ENCODE measurements at places on chromosomes 2 and 18.

DNA sequence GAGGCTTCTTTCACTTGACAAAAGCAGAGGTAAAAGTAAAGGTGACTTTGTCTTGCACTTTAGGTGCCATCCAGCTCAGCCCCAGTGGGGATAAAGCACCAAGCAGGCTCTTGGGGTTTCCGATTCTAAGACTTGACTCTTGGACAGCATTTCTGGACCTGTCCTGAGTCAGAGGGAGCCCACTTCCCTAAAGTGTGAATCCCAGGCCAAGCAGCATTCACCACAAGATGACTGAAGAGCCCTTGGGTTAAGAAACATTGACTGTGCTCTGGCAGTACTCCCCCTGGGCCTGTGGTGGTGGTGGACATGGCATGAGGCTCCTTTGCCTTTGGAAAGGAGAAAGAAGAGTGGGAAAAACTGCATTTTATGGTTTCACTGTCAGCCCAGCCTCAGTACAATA lies 638.0 kb upstream of the VRK2 start:
- DNase-seq = no peak

GRCh38 chr18:39845106-39845505 lies 2109.9 kb upstream of the PIK3C3 start:
- DNase-seq = no peak

DNA sequence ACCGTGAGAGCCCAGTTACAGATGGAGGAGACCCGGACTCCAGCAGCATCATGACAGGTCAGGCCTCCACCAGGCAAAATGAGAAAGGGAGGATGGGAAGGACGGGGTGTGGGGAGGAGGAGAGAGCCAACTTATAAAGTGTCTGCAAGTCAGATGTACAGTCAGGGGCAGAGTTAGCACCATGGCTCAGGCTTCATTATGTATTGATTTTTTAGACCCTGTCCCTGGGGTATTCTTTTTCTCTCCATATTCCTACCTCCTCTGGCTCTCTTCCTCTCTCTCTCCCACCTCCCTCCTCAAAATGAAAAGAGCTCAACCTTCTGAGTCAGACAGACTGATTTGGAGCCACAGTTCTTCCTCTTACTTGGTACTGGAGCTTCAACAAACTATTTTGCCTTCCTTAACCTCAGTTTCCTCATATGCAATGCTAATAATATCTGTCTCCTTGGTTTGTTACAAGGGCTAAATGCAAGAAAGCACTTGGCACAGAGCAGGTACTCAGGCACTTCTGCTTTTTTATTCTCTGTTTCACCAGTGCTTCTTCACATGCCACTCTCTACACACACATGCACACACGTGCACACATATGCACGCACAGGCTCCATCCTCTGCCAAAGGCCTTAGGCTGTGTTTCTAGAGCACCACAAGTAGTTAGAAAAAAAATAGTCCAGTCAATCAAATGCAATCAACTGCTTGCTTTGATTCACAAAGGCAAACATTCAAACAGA lies 92.3 kb upstream of the PKDCC start:
- DNase-seq = no peak

DNA sequence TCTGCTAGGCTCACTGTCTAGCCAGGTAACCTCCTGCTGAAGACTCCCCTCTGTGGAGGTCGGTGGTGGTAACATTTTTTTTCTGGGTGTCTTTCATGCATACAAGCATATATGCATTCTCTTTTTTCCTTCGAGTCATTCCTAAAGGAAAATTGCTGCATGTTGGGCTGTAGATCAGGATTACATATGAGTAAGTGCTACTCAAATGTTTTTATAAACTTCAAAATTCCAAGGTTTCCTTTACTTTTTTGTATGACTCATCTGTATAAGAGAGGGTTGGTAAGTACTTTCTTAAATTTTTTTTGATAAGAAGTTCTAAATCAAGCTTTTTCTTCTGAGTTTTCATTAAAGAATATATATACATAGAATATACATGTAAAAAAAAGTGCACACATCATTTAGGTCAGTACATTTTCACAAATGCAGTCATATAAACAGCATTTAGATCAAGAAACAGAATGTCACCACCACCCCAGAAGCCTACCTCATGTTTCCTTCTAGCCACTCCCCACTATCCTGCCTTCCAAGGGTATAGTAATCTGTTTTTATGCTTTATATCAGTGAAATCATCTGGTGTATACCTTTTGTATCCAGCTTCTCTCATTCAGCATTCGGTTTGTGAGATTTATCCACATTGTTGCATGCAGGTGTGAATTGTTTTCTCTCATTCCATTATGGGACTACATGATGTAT lies 128.0 kb upstream of the MAP3K20 start:
- DNase-seq = no peak

DNA sequence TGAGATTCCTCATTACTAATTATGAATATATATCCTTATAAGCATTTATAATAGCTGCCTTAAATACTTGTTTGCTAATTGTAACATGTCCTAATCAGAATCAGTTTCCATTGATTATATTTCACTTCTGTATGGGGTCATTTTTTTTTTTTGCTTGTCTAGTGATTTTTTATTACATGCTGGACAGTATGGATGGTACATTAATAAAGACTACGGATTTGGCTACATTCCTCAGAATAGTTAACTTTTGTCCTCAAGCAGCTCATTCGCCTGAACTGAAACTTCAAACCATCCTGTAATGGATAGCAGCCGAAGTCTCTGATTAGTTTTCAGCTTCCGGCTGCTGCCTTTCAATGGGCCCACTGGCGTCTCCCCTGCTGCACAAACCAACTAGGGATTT lies 11.7 kb downstream of the TGIF1 start:
- DNase-seq = no peak

DNA sequence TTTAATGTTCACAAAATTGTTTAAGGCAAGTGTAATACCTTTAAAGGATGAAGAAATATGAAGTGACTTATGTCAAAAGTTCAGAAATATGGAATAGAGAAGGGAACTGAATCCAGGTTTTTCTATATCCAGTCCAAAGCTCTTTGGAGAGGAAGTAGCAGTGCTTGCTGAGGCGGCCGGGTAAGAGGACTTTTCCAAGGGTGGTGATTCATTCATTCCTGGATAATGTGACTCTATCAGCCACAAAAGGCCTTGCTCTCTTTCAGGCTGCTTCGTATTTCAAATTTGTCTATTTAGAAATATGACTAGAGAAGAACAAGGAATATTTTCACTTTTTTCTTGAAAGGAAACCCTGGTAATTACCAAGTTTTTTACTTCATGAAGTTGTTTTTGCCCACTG lies 830.1 kb upstream of the ZEB2 start:
- DNase-seq = no peak

GRCh38 chr18:3388323-3388722 lies 61.6 kb upstream of the TGIF1 start:
- no peak for DNase-seq

GRCh38 chr2:133265432-133265949 lies 302.8 kb downstream of the NCKAP5 start:
- DNase-seq = peak; percentile 22

DNA sequence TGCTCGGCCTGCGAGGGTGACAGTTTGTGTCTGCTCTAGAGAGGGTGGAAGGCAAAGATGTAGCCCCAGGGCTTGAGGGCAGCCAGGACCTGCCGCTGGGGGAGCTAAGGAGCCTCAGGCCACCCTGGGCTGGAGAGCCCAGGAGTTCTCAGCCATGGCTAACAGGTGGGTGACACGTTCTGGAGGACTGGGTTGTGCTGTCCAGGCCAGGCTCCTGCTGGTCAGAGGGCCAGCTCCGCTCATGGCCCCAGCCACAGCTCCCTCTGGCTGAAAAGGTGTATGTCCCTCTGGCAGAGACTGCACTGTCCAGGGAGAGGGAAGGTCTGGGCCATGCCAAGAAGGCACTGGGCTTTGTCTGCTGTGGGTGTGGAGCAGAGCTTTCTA lies 19.2 kb downstream of the TMEM185B start:
- DNase-seq = no peak

GRCh38 chr18:58148954-58149471 lies 105.0 kb downstream of the NEDD4L start:
- DNase-seq = no peak

- DNase-seq = no peak
These were observed 50.9 kb upstream of the PDE1A start for GRCh38 chr2:182477774-182478173.

DNA sequence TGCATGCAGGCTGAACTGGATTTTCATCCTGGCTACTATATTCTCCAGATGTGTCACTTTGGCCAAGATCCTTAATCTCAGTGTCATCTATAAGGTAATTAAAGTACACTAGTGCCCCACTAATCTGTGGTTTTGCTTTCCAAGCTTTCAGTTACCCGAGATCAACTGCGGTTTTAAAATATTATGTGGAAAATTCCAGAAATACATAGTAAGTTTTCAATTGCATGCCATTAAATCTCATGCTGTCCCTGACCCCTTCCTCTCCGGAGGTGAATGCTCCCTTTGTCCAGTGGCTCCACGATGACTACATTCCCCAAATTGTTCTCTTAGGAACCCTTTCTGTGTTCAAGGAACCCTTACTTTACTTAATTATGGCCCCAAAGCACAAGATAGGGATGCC lies 5.3 kb upstream of the TYMS start:
- DNase-seq = no peak

DNA sequence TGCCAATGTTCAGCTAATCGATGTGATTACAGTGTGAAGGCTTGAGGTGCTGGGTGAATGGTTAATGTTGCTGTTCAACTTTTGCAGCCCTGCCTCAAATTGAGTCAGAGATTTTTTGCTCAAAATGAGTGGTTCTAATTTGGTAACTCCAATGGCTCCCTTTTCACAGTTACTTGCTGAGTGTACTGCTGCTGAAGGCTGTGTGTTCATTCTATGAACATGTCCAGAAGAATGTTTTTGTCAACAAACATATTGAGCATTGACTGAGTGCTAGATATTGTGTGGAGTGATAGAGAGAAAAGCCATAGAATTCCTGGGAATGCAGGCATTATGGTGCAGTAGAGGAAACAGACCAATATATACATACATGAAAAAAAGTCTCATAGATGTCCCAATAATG lies 39.0 kb upstream of the TCF4 start:
- no peak for DNase-seq

- no peak for DNase-seq
These were observed 38.2 kb downstream of the CYP27C1 start for GRCh38 chr2:127181851-127182250.

GRCh38 chr2:105087273-105087672 lies 49.4 kb downstream of the MRPS9 start:
- no peak for DNase-seq

DNA sequence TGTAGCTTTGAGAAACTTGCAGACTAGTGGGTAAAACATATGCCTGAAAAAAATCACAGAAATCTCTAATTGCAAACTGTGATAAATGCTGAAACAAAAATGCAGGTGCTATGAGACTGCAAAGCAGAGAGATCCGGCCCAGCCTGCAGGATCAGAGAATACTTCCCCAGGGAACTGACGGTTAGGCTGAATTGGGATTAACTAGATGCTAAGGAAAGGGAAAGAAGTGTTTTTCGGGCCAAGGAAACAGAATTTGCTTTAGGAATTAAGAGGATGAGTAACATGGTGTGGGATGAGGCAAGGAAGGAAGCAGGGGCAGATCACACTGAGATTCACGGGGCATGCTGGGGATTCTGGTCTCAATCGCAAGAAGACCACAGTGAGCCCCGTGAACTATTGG lies 71.5 kb downstream of the OSBPL6 start:
- DNase-seq = no peak

GRCh38 chr2:10707831-10708230 lies 13.6 kb upstream of the ATP6V1C2 start:
- DNase-seq = no peak

DNA sequence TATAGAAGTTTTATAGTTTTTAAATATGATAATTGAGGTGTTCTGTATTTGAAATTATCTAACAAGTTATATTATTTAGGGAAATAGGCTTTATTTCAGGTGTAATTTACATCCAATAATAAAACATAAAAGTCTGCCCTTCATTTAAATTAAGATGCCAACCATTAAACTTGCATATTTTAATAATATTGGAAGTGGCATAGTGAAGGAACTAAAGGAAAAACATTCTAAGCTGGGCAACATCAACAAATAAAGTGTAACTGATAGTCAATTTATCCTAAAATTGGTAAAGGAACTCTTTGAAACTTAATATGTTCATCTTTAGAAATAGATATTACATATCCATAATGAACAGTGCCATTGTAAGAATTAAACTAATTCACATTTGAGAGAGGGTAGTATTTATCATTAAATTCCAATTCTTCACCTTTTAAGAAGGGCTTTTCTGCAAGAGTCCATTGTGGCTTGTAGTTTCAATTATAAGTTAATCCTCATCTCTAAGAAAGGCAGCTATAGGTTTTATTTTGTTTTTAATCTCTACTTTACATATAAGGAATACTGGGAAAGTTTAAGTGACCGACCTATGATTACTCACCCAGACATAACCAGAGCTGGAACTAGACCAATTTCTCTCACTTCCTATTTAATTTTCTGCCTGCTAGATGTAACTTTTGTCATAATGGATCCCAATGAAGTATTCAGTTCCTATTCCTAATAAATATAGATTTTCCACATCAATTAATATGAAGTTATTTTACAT lies 401.6 kb downstream of the XIRP2 start:
- no peak for DNase-seq

GRCh38 chr2:14905571-14905970 lies 273.1 kb downstream of the LRATD1 start:
- no peak for DNase-seq

- DNase-seq = peak; percentile 56
These were observed 2.0 kb downstream of the LYPD6B start for GRCh38 chr2:149040451-149040850.

DNA sequence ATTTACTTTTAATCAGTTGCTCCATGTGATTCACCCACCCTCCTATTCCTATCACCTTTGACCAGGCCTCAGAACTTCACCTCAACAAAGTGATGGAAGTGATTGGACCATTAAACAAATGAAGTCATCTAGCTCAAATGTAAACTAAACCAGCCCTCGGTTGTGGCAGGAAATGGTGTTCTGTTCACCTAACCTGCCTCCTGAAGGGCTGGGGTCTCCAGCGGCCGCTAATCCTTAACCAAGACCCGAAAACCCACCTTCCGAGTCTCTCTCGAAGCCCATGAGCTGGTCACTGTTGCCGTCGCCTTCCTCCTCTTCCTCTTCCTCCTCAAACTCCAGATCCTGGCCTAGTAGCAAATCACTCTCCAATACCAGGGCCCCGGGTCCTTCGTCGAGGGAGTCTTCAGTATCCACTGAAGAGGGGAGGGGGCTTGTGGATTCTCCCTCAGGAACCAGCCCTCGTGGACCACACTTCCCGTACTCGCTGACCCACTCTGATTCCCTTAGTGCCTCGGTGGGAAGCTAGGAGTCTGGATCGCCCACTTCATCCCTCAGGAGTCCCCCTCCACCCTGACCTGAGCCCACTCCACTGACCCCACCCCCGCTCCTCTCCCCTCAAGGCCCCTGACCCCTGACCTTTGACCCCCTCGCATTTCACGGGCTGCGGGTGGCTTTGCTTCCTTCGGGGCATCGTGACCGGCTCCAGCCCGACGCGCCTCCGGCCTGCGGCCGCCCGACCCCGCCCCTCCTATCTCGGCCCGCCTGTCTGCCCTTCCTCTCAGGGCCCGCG lies 503 bp downstream of the ZNF513 start:
- DNase-seq = no peak

DNA sequence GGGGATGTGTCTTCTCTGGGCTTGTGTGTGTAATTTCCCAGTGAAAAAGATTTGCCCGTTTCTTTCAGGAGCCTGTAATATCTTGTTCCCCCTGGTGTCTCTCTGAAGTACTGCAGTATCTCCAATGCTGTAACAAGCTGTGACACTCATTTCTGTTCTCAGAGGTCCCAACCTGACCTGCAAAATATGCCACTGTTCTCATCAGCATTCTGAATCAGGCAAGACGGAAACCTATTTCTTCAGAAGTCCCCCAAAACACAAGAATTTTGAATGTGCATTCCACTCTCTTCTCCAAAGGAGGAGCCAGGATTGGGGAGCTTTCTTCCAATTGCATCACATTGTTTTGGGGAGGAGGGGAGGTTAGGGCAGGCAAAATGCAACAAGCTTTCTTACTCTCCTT lies 77.0 kb upstream of the CNGA3 start:
- peak; percentile 59 for DNase-seq
